ENCODE measurements at places on chromosomes 2 and 18.

DNA sequence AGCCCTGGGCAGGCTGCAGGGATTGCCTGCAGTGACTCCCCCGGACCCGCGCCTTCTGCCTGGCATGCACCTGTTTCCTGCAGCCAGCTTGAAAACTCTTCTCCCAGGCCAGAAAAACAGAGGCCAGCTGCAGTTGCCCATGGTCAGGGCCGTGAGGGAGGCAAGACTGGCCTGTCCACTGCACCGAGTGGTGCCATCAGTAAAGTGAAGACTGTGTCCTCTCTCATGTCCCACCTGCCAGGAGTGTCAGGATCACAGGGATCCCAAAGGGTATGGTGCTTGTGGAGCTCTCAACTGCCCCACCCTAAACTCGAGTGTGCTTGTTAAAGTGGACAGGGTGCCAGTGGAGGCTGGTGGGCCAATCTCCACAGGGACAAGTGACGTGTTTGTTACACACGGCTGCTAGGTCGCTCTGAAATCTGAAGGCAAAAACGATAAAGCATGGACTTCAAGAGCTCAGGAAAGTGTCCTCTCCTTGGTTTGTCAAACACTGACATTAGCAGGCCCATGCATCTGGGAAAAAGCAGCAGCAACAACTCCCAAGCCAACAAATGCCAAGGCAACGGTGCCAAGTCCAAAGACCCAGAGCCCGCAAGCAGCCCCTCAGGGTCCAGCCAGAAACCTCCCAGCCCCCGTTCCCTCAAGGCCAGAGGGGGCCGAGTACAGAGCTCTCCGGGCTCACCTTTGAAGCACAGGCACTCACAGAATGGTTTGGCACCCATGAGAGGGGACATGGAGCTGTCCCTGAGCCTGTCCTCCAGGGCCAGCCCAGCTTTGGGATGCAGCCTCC lies 213.2 kb downstream of the HDAC4 start:
- no peak for DNase-seq

DNA sequence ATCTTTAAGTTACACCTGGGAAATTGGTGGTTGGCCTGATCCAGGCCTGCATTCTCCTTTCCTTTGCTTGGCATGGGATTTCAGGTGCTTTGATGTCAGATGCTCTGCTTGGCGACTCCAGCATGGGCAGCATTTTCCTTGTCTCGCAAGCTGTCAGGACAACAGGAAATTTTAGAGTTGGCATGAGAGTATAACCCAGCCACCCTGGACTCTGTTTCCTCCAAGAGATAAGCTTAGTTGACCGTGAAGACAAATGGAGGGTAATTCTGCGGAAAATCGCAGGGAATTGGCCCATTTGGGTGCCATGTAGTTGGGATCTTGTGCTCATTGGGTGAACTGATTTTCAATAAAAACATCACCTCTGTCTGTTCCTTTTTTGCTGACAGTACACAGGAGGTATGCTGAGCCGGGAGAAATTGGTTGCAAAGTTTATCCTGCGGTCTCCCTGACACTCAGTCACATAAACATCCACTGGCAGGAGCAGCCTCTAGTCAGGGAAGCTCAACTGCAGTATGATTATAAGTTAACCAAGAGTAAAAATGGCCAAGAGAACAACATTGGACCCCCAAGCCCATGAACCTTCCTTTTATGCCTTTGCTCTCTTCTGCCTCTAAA lies 409.9 kb downstream of the SETBP1 start:
- DNase-seq = no peak

DNA sequence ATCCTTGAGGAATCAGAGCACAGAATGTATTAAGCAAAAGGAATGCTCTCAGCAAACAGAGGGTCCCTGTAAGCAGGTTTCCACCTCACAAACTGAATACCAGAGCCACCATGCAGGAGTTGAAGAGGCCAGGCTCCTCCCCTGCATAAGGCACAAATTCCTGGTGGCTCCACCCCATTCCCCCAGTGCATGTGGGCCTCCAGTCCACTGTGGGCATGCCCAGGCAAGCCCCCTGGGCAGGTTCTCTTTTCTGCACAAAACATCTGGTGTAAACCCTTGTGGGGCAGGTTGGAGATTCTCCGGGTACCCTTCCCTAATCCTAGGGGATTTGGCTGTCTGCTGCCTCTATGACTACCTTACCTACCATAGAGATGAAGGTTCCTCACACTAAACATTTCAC lies 166.5 kb downstream of the PTPRM start:
- DNase-seq = no peak

- DNase-seq = no peak
Observed at GRCh38 chr2:122007577-122007976, 252.1 kb downstream of the TSN start.

- DNase-seq = no peak
Observed at GRCh38 chr2:119323459-119323858, 43.2 kb downstream of the C2orf76 start.

- DNase-seq = no peak
Observed at GRCh38 chr2:48519593-48519992, 10.4 kb upstream of the STON1 start.
